ENCODE measurements at places on chromosomes 1 and 21.

GRCh38 chr1:6577831-6578525, 1.8 kb upstream of the ZBTB48 start:
- H3K4me3 ChIP-seq: no peak overlapping the region
- no peak overlapping the region for H3K27ac ChIP-seq
- no peaks in the 10 kb centered on the region for H3K36me3 ChIP-seq
- H3K27me3 ChIP-seq: no peaks in the 10 kb centered on the region

GRCh38 chr1:9019896-9020295, 6.3 kb downstream of the SLC2A7 start:
- H3K27me3 ChIP-seq: no peaks in the 10 kb centered on the region
- no peaks in the 10 kb centered on the region for H3K36me3 ChIP-seq
- H3K4me1 ChIP-seq: no peaks in the 10 kb centered on the region
- no peak overlapping the region for H3K27ac ChIP-seq
- DNase-seq: no peak
- H3K4me3 ChIP-seq: no peak overlapping the region

- DNase-seq: no peak
- H3K4me1 ChIP-seq: peaks cover 33% of the 10 kb centered on the region
- no peaks in the 10 kb centered on the region for H3K36me3 ChIP-seq
- no peak overlapping the region for H3K27ac ChIP-seq
- no peaks in the 10 kb centered on the region for H3K27me3 ChIP-seq
- no peak overlapping the region for H3K4me3 ChIP-seq
These were observed 32.1 kb downstream of the TGFB2 start for GRCh38 chr1:218377143-218377660.

DNA sequence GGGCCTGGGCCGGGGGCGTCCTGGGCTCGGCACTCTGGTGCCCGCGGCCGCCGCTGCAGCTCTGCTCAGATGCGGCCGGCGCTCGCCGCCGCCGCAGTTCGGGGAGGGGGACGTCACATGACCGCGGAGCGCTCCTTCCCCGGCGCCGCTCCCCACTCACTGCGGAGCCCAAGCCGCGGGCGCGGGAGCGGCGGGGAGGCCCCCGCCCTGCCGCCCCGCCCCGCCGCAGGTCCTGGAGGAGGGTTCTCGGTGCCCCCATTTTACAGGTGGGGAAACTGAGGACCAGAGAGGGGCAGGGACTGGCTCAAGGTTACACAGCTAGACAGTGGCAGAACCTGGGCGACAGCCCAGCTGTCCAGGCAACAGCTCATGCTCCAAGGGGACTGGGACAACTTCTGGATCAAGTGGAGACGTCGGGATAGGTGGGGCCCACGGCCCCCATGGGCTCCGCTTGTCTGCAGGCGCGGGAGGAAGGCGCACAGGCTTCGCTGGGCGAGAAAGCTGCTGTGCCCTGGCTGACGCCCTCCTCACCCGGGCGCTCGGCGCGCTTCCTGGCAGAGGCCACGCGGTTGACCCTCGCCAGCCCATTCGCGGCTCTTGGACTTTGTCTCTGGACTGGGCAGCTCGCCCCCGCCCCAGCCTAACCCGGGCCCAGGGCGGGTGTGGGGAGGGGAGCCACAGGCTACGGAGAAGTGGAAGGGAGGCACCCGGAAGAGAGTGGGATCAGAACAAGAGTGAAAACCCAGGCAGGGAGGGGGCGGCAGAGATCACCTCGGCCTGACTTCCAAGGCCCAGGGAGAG, at the start of gene RAP1GAP:
Gene RAP1GAP (minus strand): TSS at position 100 of the 801 bp plus-strand sequence. CDS start 49,325 bp downstream, outside the sequence.
- peaks cover 44% of the 10 kb centered on the region for H3K4me1 ChIP-seq
- peaks cover 35% of the 10 kb centered on the region for H3K27me3 ChIP-seq
- no peak within 1 kb of the TSS for H3K27ac ChIP-seq

DNA sequence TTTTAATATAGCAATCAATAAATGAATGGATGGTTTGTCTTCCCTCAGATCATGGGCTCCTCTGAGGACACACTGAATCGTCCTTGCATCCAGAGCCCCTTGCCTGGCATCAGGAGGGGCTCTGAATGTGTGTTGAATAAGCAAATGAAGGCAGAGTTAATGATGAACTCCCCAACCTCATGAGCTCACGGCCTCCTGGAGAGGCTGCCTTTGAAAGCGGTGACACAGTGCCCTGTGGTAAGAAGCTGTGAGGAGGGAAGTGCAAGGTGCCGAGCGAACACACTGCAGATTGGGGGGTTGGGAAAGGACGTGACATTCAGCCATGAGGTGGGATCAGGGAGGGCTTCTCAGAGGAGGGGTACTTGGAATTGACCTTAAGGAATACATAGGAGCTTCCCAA, 3.2 kb upstream of the PARS2 start:
- H3K27ac ChIP-seq: no peak overlapping the region
- DNase-seq: no peak
- H3K4me3 ChIP-seq: no peak overlapping the region
- H3K36me3 ChIP-seq: no peaks in the 10 kb centered on the region
- no peaks in the 10 kb centered on the region for H3K27me3 ChIP-seq
- no peaks in the 10 kb centered on the region for H3K4me1 ChIP-seq

GRCh38 chr1:32272557-32273390, 19.1 kb upstream of the HDAC1 start:
- no peak overlapping the region for H3K4me3 ChIP-seq
- no peaks in the 10 kb centered on the region for H3K4me1 ChIP-seq
- peaks cover 22% of the 10 kb centered on the region for H3K27me3 ChIP-seq
- DNase-seq: no peak
